ENCODE measurements at places on chromosomes 5 and 9.

GRCh38 chr5:180253036-180253824 lies 38.7 kb downstream of the MAPK9 start:
- DNase-seq = no peak

- DNase-seq = no peak
Measured at GRCh38 chr9:35285731-35286130, 123.9 kb downstream of the UNC13B start.

GRCh38 chr5:117207088-117207668 lies 632.6 kb upstream of the SEMA6A start:
- no peak for DNase-seq

- no peak for DNase-seq
Measured at GRCh38 chr9:1964093-1964492, 51.1 kb upstream of the SMARCA2 start.

GRCh38 chr5:9715891-9716335 lies 85.8 kb upstream of the TAS2R1 start:
- DNase-seq = no peak

DNA sequence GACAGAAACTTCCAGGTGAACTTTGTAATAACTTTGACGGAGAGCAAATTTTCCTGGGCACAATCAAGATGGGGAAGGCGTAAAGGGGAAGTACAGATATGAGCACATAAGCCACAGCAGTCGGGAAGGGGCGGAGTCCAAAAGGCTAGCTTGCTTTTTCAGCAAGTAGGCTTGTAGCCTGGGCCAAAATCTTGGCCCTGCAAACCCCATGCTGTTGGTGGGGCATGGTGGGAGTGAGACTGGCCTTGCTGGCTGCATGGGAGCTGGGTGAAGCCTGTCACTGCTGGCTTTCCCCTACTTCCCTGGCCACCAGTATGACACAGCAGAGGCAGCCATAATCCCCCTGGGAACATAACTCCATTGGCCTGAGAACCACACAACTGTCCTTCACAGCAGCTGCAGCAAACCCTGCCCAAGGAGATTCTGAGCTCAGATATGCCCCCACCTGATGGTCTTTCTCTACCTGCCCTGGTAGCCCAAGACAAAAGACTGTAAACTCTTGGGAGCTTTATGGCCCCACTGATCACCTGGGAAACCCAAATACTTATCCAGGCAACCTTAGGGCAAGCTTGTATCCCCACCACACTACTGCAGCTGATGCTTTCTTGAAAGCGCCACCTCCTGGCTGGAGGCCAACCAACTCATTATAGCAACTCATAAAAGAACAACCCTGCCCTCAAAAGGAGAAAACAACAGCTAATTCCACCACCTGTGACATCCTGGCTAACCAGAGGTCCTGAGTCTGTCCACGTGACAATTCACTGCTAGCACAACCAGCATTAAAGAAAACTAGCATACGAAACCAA lies 24.0 kb downstream of the DCTN4 start:
- no peak for DNase-seq

- no peak for DNase-seq
Measured at GRCh38 chr5:150606476-150606875, 34.0 kb upstream of the SYNPO start.

- no peak for DNase-seq
Measured at GRCh38 chr9:76353280-76353679, 40.9 kb downstream of the RFK start.

GRCh38 chr9:69621730-69622460 lies 50.3 kb downstream of the APBA1 start:
- no peak for DNase-seq

GRCh38 chr9:116712781-116713180 lies 25.7 kb downstream of the TRIM32 start:
- no peak for DNase-seq

DNA sequence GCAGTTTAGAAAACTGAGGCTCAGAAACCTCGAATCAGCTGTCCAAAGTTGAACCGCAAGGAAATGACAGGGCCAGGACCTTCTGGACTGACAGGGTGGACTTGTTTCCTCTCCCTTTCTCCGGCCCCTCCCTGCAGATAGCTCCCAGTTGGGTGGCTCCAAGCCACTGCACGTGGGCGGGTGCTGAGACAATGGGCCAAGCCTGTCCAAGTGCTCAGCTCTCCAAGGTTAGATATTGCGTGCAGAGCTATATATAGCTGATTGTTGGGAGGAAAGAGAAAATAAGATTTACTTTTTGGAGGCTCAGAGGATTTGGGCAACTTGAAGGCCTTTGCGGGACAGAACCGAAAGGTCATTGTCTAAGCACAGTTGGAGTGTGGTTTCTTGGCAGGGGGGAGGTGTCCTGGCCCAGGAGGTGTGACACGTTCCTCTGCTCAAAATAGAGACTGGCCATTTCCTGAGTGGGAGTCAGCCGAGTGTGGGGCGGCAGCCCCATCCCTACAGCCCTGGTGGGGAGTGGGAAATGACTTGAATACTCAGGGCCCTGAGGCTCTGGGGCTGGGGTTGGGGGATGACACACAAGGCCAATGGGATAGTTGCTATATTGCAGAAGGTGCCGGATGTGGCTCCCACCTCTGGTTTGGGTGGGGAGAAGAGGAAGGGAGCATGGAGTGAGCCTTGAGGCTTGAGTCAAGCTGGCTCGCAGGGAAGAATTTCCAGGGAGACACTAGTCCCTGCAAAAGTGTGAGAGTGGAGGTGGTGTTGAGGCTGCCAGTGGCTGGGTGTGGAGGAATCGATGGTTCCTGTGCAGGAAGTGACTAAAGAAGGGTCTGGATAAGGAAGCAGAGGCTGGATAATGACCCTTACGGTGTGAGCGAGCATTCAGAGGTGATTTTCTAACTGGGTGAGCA lies 44.4 kb upstream of the SMAD5 start:
- DNase-seq = no peak

DNA sequence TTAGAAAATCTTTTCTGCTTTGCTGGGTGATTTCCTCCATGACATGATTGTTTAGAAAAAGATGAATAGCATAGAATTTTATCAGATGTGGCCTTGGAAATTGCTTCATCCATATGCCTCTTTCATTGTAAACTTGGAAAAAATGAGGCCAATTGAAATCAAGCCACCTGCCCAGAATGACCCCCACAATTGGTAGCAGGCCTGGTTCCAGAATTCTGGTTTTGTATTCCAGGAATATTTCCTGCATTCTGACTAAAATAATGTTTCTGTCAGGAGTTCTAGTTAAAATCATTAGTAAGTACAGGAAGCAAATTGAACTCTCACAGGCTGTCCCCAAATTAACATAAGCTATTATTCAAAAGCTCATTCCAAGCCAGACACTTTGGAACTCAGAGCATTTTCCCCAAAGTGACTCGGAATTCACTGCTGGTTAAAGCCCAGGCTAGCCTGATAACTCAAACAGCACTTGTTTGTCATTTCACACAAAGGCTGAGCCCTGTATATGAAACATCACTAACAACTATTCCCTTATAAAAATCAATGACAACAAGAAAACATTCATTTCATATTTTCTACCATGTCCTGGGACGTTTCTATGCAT lies 75.1 kb upstream of the ADCY2 start:
- DNase-seq = no peak

GRCh38 chr9:112664531-112664930 lies 53.4 kb downstream of the INIP start:
- DNase-seq = no peak

- DNase-seq = no peak
Measured at GRCh38 chr5:55680353-55680752, 31.8 kb downstream of the SLC38A9 start.

DNA sequence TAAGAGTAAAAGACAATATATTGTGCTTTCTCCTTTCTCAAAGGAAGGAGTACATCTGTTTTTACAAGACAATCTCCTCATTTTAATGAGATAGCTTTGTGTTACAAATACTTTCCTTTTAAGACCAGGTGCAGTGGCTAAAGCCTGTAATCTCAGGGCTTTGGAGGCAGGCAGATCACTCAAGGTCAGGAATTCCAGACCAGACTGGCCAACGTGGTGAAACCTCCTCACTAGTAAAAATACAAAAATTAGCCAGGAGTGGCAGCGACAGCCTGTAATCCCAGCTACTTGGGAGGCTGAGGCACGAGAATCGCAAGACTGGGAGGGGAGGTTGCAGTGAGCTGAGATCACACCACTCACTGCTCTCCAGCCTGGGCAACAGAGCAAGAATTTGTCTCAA lies 11.8 kb downstream of the TMEM161B start:
- no peak for DNase-seq

DNA sequence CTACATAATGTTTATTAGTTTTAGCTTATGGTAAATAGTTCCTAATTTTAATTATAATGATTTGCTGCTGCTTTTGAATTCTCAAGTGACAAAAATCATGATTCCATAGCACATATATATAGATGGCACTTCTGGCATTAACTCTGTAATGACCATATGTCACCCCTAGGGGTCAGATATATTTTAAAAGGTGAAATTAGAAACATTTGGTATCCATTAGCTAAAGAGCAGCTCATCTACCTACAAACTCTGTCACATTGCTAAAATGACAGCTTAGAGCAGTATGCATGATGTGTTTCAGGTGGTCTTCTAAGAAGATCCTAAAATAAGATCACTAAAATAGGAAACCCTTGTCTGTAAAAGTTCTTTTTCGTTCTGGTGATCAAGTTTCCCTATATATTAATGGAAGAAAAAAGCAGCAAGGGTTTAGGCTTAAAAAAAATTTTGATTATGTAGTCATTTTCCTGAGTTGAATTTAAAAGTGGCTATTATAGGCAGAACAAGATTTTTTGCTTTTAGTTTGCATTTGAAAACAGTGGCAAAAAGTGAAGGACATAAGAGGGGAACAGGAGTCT lies 157.7 kb upstream of the POU5F2 start:
- DNase-seq = no peak

GRCh38 chr5:151741678-151742423 lies 16.6 kb downstream of the ATOX1 start:
- DNase-seq = no peak

- DNase-seq = no peak
Measured at GRCh38 chr5:39758426-39758825, 333.6 kb upstream of the DAB2 start.

GRCh38 chr5:158525663-158526062 lies 574.1 kb downstream of the EBF1 start:
- no peak for DNase-seq

GRCh38 chr5:73774924-73775323 lies 148.9 kb downstream of the ARHGEF28 start:
- no peak for DNase-seq

DNA sequence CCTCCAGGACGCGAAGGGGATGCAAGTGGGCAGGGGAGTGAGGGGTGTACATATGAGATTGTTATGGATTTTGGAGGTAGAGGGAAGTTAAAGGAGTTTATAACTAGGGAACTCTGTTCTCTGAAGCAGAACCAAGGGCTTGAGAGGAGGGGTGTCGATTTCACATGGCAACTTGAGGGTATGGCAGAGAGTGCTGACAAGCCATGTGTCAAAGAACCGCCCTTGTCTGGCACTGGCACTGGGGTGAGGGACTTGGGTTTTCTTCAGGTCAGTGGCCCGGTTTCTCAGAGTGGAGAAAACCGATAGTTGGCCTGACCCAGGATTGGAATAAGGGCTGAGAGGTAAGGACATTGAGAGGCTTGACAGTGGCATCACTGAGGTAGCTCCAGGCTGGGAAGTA lies 47.7 kb upstream of the TESK1 start:
- DNase-seq = no peak
